ENCODE measurements at places on chromosomes 12 and 14.

GRCh38 chr12:124699909-124700308 lies 132.5 kb upstream of the NCOR2 start:
- DNase-seq: no peak

- DNase-seq: peak; percentile 22
These were observed 12.7 kb downstream of the SCYL2 start for GRCh38 chr12:100279607-100280244.

DNA sequence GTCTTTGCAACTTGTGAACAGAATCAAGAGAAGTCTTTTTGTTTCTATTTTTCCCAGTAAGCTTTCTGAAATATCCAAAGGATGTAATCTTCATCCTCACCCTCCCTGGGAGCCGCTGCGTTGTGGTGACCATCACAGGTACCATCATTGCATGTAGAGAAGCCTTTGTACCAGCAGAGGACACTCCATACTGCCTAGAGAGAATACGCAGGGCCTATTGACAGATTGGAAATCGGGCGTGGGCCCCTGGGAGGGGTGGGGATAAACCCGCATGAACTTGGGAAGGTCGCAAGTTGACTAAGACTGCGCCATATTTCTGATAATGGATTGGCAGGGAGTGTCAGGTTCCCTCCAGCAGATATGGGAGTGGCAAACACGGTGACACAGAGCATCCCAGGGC lies 12.7 kb downstream of the KRT1 start:
- no peak for DNase-seq

DNA sequence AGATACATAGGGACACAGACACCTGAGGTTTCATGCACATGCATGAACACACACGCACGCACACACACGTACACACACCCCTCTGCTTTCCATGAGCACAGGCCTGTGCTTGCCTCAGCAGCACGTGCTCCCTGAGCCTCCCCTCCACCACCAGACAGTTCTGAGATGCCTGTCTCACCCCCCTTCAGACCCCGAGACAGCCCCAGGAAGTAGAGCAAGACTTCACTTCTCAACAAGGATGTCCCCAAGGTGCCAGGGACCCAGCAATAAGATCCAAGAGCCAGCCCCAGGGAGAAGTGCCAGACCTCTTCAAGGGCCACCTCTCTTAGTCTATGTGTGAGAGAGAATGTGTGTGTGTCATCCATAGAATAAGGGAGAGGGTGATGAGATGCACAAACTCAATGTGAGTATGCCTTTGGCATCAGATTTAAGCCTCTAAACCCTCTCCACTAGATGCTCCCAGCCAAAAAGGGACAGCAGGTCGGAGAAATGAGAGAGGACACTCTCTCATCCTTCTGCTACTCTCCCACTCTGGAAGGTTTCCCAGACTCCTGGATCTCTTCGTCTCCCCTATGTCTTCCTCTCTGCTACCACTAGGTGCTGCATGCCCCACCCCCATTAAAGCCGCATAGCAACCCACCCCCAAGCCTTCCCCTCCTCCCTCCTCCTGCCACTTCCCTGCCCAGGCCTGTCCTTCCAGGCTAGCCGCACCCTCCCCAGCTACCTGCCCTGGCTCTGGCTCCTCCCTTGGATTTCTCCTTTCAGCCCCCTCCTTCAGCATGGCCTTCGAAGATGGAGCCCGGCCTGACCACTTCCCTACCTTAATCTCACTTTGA lies 7.7 kb downstream of the RARG start:
- peak; percentile 36 for DNase-seq

DNA sequence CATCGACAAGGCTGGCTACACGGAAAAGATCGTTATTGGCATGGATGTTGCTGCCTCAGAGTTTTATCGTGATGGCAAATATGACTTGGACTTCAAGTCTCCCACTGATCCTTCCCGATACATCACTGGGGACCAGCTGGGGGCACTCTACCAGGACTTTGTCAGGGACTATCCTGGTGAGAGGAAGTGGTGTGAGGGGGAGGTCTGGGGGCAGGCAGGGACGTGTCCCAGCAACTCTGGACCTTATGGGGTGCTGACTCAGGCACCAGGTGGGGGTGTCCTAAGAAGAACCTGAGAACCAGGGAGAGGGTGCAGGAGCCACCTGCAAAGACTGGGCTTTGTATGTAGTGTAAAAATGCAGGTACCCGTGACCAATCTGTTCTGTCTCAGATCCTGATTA lies 5.2 kb downstream of the ENO2 start:
- DNase-seq: no peak

Data from mesenchymal stem cell (in vitro differentiated cells and primary cell).